T-helper 2 cell treated with Interferon-gamma antibody and Interleukin-4, amounts not matched to agents 5 μg/mL and 100 μg/mL, for 36 hours (primary cell): ENCODE measurements at places on chromosomes 1 and 21.
A peak's percentile ranks its signal among the peaks of the same experiment; 100 is the strongest.

DNA sequence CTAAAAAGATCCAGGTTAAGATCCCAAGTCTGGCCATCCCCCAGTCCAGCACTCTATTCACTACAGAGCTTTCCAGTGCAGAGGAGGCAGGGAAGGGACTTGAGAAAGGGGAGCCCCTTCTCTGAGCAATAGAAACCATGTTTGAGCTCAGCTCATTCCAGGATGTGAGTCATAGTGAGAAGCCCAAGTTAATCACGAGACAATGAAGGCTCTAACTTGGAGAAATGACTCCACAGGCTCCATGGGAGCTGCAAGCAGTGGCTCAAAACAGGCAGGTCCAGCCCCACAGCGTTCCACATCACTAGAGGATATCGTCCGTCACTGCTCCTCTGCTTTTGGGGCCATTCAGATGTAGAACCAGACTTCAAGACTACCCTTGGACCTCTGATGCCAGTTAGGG, 59.1 kb downstream of the CAMK2N1 start:
- H3K4me3 ChIP-seq = no peak overlapping the region
- no peak overlapping the region for H3K27ac ChIP-seq
- peak; percentile 24 for DNase-seq
- no peaks in the 10 kb centered on the region for H3K36me3 ChIP-seq
- H3K4me1 ChIP-seq = peaks cover 12% of the 10 kb centered on the region

- no peak overlapping the region for H3K27ac ChIP-seq
- no peaks in the 10 kb centered on the region for H3K36me3 ChIP-seq
- no peaks in the 10 kb centered on the region for H3K27me3 ChIP-seq
- no peaks in the 10 kb centered on the region for H3K4me1 ChIP-seq
Measured at GRCh38 chr21:20292280-20292679, 705.9 kb upstream of the NCAM2 start.

DNA sequence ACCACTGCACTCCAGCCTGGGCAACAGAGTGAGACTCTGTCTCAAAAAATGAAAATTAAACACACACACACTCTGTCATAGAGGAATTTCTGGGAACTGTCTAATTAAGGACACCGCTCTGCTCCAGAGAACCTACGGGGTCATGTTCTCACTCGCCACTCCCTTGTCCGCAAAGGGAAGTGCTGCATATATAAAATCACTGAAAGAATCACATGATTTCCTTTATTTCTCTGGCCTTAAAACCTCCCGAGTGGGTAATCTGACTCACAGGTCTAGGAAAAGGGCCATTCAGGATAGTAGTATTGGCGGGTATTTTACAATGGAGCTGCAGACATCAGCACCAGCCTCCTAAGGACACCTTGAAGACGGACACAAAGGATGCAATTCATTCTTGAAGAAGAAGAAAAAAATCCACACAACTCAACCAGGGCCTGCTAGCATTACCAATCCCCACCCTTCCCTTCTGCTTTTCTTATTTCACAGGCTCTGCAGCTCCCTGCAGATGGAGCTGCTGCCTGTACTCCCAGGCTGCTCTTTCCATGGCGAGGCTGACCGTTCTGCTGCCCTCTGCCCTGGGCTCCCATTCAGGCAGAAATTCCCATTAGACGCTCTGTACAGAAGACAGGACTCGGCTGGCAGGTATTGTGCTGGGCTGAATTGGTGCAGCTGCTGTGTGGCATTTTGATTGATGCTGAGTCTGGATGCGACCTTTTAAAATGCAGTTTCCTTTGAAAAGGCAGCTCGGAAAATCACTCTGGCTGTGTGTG, 53.3 kb upstream of the FAM89A start:
- no peak overlapping the region for H3K27ac ChIP-seq
- H3K4me3 ChIP-seq = no peak overlapping the region
- peaks cover 26% of the 10 kb centered on the region for H3K27me3 ChIP-seq
- no peak for DNase-seq
- H3K36me3 ChIP-seq = no peaks in the 10 kb centered on the region

GRCh38 chr1:16392740-16393569, 25.9 kb downstream of the SZRD1 start:
- no peak overlapping the region for H3K4me3 ChIP-seq
- no peak for DNase-seq
- peaks cover 24% of the 10 kb centered on the region for H3K4me1 ChIP-seq
- H3K36me3 ChIP-seq = peaks cover 30% of the 10 kb centered on the region

DNA sequence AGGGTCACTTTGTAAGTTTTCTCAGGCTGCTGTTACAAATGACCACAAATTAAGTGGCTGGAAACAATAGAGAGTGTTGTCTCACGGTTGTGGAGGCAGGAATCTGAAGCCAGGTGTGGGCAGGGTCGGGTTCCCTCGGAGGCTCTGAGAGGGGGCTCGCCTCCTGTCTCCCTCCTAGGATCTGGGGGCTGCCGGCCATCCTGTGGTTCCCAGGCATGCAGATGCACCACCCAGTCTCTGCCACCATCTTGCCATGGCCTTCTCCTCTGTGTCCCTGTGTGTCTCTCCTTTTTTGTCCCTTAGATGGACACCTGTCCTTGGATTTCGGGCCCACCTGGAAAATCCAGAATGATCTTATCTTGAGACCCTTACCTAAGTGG, 4.8 kb downstream of the TP73 start:
- DNase-seq = no peak
- peaks cover 48% of the 10 kb centered on the region for H3K27me3 ChIP-seq
- H3K36me3 ChIP-seq = no peaks in the 10 kb centered on the region
- H3K27ac ChIP-seq = no peak overlapping the region
- no peaks in the 10 kb centered on the region for H3K4me1 ChIP-seq

GRCh38 chr1:64941461-64942117, 24.8 kb downstream of the JAK1 start:
- no peak overlapping the region for H3K4me3 ChIP-seq
- no peaks in the 10 kb centered on the region for H3K27me3 ChIP-seq
- H3K27ac ChIP-seq = no peak overlapping the region
- no peak for DNase-seq

DNA sequence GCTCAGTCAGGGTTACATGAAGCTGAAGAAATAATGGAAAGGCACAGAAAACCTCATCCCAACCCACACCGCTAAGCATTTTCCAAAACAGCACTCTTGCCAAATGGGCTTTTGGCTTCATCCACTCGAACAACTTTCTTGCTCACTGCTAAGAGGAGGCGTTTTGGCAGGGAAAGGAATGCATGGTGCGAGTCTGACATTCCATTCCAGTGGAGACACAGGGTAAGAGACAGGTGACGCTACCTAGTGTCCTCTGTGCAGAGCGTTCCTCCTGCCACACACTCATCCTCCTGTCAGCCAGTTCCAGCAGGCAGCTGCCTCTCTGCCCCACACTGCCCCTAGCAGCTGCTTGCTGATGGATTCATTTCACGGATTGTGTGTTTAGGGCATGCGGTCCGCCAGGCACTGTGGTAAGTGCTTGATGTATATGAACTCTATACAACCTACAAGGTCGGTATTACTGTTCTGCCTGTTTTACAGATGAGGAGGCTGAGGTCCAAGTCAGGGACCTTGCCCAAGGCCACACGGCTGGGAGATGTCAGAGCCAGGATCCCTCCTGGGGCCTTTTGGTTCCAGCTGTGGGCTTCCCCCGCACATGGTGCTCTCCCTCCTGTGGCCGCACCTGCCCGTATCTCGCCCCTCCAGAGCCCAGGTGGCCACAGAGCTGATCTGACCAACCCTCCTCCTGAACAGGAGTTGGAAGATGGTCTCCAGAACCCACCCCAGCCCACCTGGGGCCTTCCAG, 25.7 kb upstream of the BACE2 start:
- H3K27ac ChIP-seq = no peak overlapping the region
- no peaks in the 10 kb centered on the region for H3K4me1 ChIP-seq
- H3K27me3 ChIP-seq = no peaks in the 10 kb centered on the region
- no peak overlapping the region for H3K4me3 ChIP-seq
- no peak for DNase-seq

- H3K4me3 ChIP-seq = no peak overlapping the region
- no peak overlapping the region for H3K27ac ChIP-seq
- no peaks in the 10 kb centered on the region for H3K36me3 ChIP-seq
Measured at GRCh38 chr21:31498985-31499384, 154.9 kb upstream of the TIAM1 start.

GRCh38 chr1:193408782-193409293, 222.4 kb upstream of the B3GALT2 start:
- H3K4me3 ChIP-seq = no peak overlapping the region
- H3K27me3 ChIP-seq = no peaks in the 10 kb centered on the region
- H3K27ac ChIP-seq = no peak overlapping the region
- peaks cover 23% of the 10 kb centered on the region for H3K36me3 ChIP-seq
- peaks cover 37% of the 10 kb centered on the region for H3K4me1 ChIP-seq

DNA sequence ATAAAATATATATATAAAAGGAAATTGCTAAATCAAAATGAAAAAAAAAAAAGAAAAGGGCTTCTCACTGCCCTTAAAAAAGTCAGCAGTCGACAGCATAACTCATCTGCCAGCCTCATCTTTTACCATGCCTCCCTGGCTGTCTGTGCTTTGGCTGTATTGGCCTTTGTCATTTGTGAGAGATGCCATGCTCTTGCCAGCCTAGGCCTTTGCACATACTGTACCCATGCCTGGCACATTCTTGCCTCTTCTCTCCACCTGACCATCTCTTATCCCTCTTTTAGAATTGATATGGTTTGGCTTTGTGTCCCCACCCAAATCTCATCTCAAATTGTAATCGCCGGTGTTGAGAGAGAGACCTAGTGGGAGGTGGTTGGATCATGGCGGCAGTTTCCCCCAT, 37.1 kb downstream of the DIRAS3 start:
- no peaks in the 10 kb centered on the region for H3K36me3 ChIP-seq
- H3K27me3 ChIP-seq = no peaks in the 10 kb centered on the region
- H3K4me3 ChIP-seq = no peak overlapping the region
- no peak for DNase-seq
- no peaks in the 10 kb centered on the region for H3K4me1 ChIP-seq

DNA sequence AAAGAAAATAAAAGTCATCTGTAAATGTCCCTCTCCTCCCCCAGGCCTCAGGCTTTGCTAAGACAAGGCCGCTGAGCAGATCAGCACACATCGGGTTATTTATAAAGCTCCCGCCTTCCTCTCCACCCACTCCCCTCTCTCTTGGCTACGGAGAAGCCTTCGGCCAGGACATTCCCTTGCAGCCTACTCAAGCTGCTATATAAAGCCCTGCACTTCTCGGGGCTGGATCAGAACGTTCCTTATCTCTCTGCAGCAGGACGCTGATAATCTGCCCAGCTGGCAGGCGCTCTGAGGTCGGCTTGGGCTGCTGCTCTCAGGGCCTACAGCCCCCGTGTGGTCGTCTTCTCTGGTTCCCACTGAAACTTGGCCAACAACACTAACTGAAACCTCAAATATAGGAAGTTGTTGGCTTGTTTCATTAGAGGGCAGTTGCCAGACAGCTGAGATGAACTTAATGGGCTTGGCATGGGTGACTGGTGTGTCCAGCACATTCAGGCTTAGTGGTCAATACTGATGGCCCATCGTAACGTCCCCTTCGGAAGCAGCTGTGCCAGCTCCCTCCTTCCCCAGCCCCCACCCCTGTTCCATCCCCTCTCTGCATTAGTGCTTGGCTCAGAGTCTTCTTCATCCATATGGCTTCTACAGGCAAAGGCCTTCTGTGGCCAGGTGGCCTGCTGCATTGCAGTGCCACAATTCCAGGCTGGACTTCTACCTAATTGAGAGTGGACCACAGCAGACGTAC, 64.6 kb downstream of the IER5 start:
- no peak overlapping the region for H3K27ac ChIP-seq
- H3K4me1 ChIP-seq = peaks cover 45% of the 10 kb centered on the region
- H3K4me3 ChIP-seq = no peak overlapping the region
- H3K36me3 ChIP-seq = peaks cover 4% of the 10 kb centered on the region
- peaks cover 17% of the 10 kb centered on the region for H3K27me3 ChIP-seq
- DNase-seq = no peak

DNA sequence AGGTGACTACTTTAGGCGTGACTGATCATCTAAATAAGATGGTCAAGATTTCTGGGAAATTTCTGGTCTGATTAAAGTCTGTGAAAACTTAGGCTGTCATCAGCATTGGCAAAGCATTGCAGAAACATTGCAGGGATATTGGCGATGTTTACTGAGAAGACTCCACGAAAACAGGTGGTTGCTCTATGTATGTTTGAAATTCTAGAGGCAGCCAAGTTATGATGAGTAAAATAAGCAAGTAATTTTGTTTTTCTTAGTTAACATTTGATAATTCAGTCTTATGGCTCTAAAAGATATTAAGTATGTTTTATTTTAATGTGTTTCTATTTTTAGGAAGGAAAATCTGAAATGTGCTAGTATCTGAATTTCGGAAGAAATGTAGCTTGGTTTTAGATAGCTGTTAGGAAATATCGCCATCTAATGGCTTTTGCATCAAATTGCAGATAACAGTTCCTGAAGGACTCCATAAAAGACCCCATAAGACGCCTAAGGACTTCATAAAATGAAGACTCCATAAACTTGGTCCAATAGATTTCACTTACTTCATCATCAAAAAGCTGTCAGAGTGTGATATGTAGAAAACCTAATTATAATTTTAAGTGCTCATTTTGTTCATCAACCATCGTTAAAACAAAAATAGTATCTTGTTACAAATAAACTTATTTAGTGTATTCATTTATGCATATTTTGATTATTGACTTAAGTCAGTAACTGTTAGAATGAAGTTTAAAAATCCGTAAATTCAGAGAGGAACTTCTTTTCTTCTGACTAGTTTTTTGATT, 344.6 kb downstream of the RYR2 start:
- H3K36me3 ChIP-seq = no peaks in the 10 kb centered on the region
- no peak overlapping the region for H3K27ac ChIP-seq
- no peak overlapping the region for H3K4me3 ChIP-seq
- no peak for DNase-seq
- H3K27me3 ChIP-seq = no peaks in the 10 kb centered on the region

- H3K27me3 ChIP-seq = no peaks in the 10 kb centered on the region
- H3K27ac ChIP-seq = peak overlapping the region; percentile 81
- no peak for DNase-seq
Measured at GRCh38 chr1:39214714-39214997, 10.2 kb downstream of the MACF1 start.

- H3K27ac ChIP-seq = no peak overlapping the region
- DNase-seq = no peak
- H3K4me3 ChIP-seq = no peak overlapping the region
- no peaks in the 10 kb centered on the region for H3K36me3 ChIP-seq
Measured at GRCh38 chr21:43376478-43376882, 50.5 kb downstream of the SIK1 start.

GRCh38 chr1:184296466-184297243, 90.2 kb upstream of the C1orf21 start:
- H3K36me3 ChIP-seq = no peaks in the 10 kb centered on the region
- DNase-seq = no peak
- H3K4me3 ChIP-seq = no peak overlapping the region
- peaks cover 10% of the 10 kb centered on the region for H3K27me3 ChIP-seq

GRCh38 chr1:67748630-67749029, 63.6 kb downstream of the GADD45A start:
- H3K36me3 ChIP-seq = no peaks in the 10 kb centered on the region
- DNase-seq = no peak
- no peak overlapping the region for H3K27ac ChIP-seq
- peaks cover 12% of the 10 kb centered on the region for H3K4me1 ChIP-seq
- H3K4me3 ChIP-seq = no peak overlapping the region

DNA sequence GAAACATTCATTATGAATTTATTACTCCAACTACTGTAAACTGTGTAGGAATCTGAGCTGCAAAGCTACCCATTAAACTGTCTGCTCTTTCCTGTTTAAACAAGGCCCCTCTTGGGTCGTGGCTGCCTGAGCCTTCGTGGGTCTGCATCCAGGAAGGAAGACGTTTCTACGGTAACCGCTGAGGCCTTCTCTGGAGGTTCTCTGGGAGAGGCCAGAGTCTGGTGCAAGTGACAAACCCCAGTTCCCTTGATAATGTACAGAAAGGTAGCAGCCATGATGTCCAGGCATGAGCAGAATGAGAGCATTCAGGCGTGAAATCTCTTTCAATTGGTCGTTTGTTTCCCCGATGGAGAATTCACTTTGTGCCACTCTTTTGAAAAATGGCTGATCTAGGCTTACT, 350.2 kb downstream of the PLPP3 start:
- no peak overlapping the region for H3K4me3 ChIP-seq
- H3K4me1 ChIP-seq = no peaks in the 10 kb centered on the region
- no peak overlapping the region for H3K27ac ChIP-seq
- no peaks in the 10 kb centered on the region for H3K36me3 ChIP-seq
